NCI-H446 treated with DMSO at 0.1 percent for 48 hours (cell line): ENCODE measurements at places on chromosomes 12 and 14.

- no peak for DNase-seq
Measured at GRCh38 chr12:25764409-25764808, 194.1 kb upstream of the RASSF8 start.

GRCh38 chr14:85921241-85921640 lies 391.3 kb downstream of the FLRT2 start:
- DNase-seq, result no peak

GRCh38 chr12:114241973-114242434 lies 163.9 kb downstream of the TBX5 start:
- DNase-seq, result no peak

- DNase-seq, result no peak
Measured at GRCh38 chr12:21509768-21510167, 8.2 kb downstream of the GOLT1B start.

GRCh38 chr12:124754491-124754890 lies 109.2 kb downstream of the SCARB1 start:
- DNase-seq, result no peak

DNA sequence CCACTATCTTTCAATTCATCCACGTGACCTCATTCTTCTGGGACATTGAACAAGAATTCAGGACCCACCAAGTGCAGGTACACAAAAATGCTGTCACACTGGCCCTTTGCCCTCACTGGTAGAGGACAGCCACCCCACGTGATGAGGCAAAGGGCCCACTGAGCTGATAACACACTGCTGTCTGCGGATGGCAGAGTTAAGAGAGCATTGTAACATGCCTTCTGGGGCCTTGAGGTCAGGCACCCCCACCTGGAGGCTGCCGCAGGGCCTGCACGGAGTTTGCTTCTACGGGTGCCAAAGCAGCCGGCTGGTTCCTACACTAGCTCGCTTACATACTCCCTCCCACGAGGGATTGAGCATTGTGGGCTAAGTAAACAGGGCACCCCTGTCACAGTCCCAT lies 101.0 kb downstream of the LRIG3 start:
- no peak for DNase-seq

DNA sequence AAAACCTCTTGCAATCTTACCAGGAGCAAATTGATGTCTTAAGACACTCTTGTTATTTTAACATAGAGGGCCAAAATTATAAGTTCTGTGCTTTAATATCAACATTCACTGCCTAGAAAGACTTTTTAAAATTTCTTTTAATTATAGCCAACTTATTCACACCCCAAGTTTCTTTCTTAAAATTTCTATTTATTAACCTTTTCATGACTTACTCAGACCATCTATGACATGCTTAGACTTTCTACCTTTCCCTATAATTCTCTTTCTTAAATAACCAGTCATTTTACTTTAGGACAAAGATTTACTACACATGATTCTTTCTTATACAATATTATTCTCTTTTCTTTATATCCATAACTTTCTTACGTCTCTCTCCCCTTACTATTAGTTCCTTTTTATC lies 220.4 kb downstream of the NUBPL start:
- no peak for DNase-seq

DNA sequence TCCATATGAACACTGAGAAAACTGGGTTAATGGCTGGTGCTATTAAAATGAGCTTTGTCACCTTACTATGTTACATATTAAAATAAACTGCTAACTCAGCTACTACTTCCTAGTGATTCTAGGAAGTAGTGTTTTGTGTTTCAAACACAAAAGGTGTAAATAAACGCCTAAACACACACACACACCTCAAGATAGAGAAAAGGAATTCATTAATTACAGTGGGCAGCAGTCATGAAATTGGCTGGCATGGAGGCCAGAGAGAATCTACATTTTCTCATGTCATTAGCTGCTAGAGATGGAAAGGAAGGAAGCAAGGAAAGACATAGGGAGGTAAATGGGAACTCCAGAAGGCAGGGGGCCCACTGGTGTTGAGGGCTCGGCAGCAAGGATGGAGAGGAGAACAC lies 787 bp upstream of the PRMT5 start:
- DNase-seq, result no peak

DNA sequence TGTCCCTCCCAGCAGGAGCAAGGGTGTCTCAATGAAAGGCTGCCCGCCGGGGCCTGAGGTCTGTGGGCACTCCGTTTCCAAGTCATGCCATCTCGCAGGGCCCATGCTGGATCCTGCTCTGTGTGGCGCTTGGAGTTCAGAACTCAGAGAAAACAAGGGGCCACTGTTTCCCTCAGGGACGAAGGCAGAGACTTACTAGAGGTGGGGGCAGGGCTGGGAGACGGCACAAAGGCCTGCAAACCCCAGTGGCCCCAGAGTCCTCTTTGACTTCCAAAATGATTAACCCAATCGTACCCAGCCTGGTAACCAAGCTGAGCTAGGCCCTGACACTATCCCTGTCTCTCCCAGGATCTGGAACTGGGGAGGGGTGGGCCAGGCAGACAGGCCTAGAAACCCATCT lies 95.8 kb downstream of the ITPK1 start:
- DNase-seq, result no peak

- DNase-seq, result no peak
Measured at GRCh38 chr12:18436170-18436569, 174.9 kb downstream of the PIK3C2G start.

DNA sequence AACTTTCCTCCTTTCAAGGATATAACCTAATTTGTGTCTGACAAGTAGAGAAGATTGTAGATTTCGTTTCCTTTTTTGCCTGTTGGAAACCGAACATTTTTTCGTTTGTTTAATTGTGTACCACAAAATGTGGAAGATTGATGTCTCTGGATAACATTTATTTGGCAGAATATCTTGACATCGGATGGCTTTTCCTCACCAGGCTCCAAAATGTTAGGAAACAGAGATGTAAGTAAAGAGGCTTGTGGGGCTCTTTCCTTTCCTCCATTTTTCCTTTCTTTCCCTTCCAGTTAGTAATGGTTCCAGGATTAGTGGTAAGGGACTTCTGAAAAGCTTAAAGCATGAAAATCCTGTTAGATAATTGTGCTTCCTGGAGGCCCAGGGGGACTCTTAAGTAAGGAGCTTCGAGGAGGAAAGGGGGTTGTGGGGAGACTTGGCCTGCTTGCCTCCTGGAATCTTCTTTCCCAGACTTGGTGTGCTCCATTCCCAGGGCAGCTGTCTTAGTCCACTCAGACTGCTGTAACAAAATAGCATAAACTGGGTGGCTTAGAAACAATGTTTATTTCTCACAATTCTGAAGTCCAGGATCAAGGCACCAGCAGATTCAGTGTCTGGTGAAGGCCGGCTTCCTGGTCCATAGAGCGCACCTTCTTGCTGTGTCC lies 243.1 kb upstream of the PWP1 start:
- no peak for DNase-seq

GRCh38 chr14:98900798-98901197 lies 371.2 kb downstream of the BCL11B start:
- DNase-seq, result no peak

DNA sequence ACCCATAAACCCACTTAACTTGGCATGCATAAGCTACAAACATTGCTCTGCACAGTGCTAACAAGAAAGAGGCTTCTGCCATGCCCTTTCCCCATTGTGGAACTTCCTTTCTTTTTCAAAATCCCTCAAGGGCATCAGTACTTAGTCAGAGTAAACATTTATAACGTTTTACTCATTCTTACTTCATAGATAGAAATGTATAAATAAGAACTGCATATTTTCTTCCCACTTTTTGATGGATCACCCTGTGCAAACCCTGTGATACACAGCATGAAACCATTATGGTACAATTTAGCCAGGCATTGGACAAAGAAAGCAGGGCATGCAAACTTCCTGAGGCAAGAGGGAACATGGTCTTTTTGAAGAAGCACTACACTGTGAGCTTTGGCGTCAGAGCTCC lies 113.8 kb upstream of the FOXG1 start:
- DNase-seq, result no peak

DNA sequence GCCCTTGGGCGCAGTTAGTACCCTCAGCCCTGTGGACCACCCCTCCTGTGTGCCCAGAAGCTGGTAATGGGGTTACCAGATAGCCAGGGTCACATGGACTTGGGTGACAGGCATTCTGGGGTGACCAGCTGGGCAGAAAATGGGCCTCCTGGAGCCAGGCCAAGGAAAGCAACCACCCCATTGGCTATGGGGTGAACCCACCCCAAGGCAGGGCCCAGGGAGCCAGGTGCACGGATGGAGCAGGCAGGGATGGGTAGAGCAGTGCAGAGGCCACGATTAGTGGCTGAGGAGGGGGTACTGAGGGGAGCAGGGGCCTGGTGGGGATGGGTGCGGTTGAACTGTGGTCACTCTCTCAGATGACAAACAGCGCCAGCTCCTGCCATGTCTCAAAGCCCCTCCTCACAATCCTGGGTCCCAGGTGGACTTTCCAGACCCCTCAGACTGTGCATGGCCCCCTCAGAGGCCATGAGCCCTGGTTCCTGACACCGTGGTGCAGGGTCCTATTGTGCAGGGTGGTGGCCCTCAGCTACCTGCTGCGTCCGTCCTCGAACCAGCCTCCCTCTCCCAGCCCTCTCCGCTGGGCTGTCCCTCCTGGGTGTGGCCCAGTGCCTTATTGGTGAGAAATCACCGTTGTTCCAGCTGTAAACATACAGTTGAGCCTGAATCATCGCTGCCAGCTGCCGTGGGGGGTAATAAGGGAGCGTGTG lies 23.4 kb upstream of the BEGAIN start:
- DNase-seq, result no peak

GRCh38 chr12:69642531-69642930 lies 31.8 kb upstream of the LRRC10 start:
- peak; percentile 12 for DNase-seq

- DNase-seq, result no peak
Measured at GRCh38 chr12:62484233-62484632, 17.6 kb downstream of the MON2 start.

GRCh38 chr12:13247596-13247995 lies 51.1 kb downstream of the EMP1 start:
- DNase-seq, result no peak

GRCh38 chr12:65923228-65923627 lies 98.9 kb downstream of the HMGA2 start:
- DNase-seq, result no peak

GRCh38 chr12:113392988-113393579 lies 10.6 kb downstream of the SDS start:
- DNase-seq, result no peak

GRCh38 chr14:101600891-101601605 lies 39.8 kb downstream of the DIO3 start:
- no peak for DNase-seq

DNA sequence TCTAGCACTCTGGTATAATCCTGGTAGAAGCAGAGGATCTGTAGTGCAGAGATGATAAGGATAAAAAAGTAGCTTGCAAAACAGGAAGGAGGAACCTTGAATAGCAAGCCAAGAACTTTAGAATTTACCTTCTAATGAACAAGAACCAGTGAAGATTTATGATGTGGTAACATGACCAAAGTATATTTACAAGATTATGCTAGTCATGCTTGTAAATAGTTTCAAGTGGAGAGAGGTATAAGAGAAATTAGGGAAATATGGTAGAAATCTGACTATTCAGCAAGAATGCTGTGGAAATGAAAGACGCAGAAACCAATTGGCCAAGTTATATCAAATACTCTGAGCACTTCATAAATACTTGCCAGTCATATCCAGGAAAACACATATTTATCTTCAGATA lies 47.8 kb downstream of the ERGIC2 start:
- no peak for DNase-seq

DNA sequence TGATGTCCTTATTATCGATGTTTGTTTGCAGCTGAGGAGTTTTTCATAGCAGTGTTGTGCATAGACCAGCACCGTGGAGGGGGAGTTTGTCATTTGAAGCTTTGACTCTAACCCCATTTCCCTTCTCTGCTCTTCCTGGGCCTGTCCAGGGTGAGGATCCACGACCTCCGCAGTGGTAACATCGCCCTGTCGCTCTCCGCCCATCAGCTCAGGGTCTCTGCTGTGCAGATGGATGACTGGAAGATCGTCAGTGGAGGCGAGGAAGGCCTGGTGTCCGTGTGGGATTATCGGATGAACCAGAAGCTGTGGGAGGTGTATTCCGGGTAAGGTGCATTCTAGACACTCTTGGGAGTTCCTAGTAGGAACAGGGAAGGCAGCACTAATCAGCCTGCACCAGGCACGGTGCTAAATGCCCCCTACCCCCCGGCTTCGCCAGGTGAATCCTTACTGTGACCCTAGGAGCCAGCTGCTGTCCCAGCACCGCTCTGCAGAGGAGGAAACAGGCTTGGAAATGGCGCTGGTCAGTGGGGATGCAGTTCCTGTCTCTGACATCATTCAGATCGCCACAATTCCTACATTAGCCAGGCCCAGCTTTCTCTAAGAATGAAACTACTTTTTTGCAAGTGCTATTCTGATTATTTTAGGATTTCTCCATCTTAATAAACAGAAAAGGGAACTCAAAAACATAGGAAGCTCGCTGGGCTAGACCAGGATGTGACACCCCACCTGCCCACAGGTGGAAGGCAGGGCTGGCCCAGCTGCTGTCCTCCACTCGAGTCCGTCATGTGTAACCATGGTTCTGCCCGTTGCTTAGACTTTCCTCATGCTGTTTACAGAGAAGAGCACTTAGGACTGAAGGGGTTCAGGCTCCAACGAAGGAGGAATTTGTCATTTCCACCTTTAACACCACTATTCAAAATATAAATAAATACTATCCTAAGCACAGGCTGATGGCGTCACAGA lies 74.9 kb downstream of the TESC start:
- no peak for DNase-seq

- DNase-seq, result no peak
Measured at GRCh38 chr14:68606176-68606575, 186.7 kb downstream of the ZFP36L1 start.

- DNase-seq, result no peak
Measured at GRCh38 chr12:63164911-63165310, 13.9 kb upstream of the AVPR1A start.
